Peyer's patch (tissue), 4 donors: ENCODE measurements at places on chromosomes 2 and 18. TPM values are rescaled to one million over a fixed set of nuclear protein-coding genes. Genes with fewer than 3 reads are reported as not detected.

DNA sequence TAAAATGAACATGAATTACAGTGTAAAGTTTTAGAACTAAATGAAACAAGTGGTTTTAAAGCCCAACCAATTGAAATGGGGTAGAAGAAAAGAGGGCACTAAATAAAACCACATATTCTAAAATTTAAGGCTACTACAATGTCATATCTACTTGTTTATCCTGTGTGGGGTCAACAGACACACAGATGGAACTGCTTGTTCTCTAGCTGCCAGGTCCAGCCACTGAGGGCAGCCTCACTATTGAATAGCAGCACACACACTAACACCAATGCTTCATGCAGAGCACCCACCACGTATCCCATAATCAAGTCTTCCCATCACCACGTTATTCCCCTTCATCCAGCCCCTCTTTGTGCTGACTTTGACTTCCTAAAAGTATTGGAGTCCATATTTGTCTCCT lies 88.1 kb downstream of the SPIRE1 start:
- no peaks in the 10 kb centered on the region for H3K36me3 ChIP-seq
- H3K27me3 ChIP-seq = no peaks in the 10 kb centered on the region
- no peak for DNase-seq
- no peak overlapping the region for H3K27ac ChIP-seq
- H3K4me3 ChIP-seq = no peak overlapping the region

DNA sequence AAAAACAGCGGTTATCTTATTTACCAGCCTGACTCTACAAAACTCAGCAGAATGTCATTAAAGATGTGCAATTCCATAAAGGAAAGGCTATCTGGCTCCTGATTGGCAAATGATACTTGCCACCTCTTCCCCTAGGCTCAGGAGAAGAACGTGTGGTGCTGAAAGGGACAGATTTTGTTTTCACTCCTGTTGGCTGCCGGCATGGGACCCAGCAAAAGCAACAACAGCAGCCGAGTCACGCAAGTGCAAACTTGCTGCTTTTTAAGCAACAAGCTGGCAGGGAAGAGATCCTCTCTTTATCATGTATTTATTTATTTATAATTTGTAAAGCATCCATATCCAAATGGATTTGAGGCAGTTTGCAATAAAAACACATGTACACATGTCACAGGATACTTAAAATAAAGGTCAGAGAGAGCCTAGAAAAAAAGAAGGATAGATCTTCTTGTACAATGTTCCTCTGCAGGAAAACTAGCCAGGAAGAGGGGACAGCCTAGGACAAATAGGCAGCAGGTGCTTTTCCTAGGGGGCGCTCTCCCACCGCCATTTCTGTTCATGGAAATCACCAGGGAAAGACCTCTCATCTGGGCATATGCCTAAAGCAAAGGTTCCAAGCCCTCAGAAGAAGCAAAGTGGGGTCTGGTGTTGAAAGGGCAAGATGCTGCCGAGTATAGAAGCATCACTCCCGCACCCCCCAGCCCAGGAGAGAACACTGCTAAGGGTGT lies 799.3 kb downstream of the BCL11A start:
- H3K4me1 ChIP-seq = no peaks in the 10 kb centered on the region
- no peaks in the 10 kb centered on the region for H3K36me3 ChIP-seq
- H3K27me3 ChIP-seq = no peaks in the 10 kb centered on the region
- no peak for DNase-seq
- H3K27ac ChIP-seq = no peak overlapping the region

DNA sequence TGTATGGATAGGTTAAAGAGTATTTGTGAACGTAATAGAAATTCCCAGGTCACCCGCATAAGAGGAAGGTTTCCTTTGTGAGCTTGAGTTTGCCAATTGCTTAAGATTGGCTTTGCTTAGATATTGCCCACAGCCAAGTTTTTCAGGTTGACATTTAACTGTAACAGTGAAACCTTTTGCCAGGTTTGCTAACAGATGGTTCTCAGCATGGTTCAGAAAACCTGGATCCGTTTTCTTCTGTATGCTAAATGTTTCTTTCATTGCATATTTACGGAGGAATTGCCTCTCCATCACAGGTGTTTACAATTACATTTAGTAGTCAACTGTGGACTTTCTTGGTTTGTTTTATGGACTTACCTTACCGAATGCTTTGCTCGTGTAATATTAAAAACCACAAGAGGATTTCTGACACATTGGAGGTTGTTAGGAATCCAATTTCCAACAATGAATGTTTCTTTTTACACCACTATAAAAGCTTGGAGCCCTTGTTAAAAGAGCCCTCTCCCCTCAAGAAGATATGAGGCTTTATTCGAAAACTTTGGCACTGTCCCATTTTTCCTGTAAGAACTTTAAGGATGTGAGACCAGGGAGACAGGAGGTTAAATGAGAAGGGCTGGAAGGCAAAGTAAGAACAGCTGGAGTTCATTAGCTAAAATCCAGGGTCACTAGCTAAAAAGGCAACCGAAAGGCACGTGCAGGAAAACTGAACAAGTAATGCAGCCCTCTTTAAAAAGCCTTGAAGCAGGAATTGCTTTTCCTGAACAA lies 7.8 kb downstream of the CDK15 start:
- H3K36me3 ChIP-seq = no peaks in the 10 kb centered on the region
- no peaks in the 10 kb centered on the region for H3K27me3 ChIP-seq
- H3K27ac ChIP-seq = no peak overlapping the region
- H3K4me1 ChIP-seq = no peaks in the 10 kb centered on the region

The MAPK4 gene
- total RNA-seq = 0.54 TPM

The UGT1A7 gene
- 27.3 TPM for total RNA-seq

- no peak for DNase-seq
- no peaks in the 10 kb centered on the region for H3K36me3 ChIP-seq
- no peak overlapping the region for H3K27ac ChIP-seq
- no peak overlapping the region for H3K4me3 ChIP-seq
- H3K27me3 ChIP-seq = no peaks in the 10 kb centered on the region
Measured at GRCh38 chr2:231682603-231683291, 25.6 kb upstream of the PTMA start.

GRCh38 chr2:48332286-48332685 lies 197.7 kb upstream of the STON1 start:
- H3K36me3 ChIP-seq = no peaks in the 10 kb centered on the region
- no peaks in the 10 kb centered on the region for H3K4me1 ChIP-seq
- no peak overlapping the region for H3K27ac ChIP-seq
- DNase-seq = no peak
- H3K27me3 ChIP-seq = no peaks in the 10 kb centered on the region

The TMEM200C gene
- total RNA-seq = 0.13 TPM

DNA sequence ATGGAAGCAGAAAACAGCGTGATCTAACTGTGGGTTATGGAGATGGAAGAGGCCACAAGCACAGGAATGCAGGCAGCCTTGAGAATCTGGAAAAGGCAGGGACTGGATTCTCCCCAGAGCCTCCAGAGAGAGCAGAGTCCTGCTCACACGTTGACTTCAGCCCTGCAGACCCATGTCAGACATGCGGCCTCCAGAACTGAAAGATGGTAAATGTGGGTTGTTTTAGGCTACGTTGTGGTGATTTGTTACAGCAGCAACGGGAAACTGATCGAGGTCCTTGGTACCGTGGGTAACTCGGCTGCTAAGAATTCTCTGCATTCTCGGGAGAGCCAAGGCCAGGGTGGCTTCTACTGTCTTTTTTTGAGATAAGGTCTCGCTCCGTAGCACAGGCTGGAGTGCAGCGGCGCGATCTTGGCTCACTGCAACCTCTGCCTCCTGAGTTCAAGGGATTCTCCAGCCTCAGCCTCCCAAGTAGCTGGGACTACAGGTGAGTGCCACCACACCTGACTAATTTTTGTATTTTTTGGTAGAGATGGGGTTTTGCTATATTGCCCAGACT lies 97.1 kb downstream of the ACKR3 start:
- no peak overlapping the region for H3K4me3 ChIP-seq
- H3K36me3 ChIP-seq = no peaks in the 10 kb centered on the region
- no peak for DNase-seq

- H3K36me3 ChIP-seq = no peaks in the 10 kb centered on the region
- H3K4me1 ChIP-seq = peaks cover 3% of the 10 kb centered on the region
- H3K27me3 ChIP-seq = no peaks in the 10 kb centered on the region
- H3K27ac ChIP-seq = no peak overlapping the region
- no peak overlapping the region for H3K4me3 ChIP-seq
Measured at GRCh38 chr18:59908799-59909198, 9.0 kb downstream of the PMAIP1 start.

DNA sequence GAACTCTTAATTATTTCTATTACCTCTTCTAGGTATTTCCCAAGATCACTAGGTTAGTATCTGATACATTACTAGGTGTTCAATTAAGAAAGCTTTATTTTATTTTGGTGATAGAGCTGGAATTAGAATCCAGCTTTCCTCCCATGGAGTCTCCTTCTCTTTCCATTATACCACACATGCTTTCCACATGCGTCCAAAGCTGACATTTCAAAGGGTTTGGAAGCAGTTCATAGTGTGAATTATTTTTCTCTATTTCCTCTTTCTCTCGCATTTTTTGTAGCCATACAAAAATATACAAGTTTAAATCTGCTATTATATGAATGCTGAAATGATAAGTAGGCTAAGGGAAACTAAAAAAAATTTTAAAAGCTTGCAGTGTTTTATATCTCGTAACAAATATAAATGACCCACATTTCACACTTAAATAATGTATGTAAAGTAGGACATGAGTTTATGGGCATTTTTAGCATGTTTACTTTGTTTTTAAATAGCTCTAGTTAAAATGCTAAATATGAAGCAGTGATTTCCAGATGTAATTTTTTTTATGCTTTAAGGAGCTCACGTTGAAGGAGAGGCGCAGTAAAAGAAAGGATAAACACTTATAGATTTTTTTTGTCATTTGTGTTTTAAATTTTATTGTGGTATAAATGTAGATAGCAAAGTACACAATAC lies 20.1 kb downstream of the ZC3H6 start:
- no peak for DNase-seq
- H3K27ac ChIP-seq = no peak overlapping the region
- no peaks in the 10 kb centered on the region for H3K36me3 ChIP-seq
- H3K4me3 ChIP-seq = no peak overlapping the region
- no peaks in the 10 kb centered on the region for H3K4me1 ChIP-seq

GRCh38 chr2:26978061-26978596 lies 7.7 kb downstream of the MAPRE3 start:
- no peaks in the 10 kb centered on the region for H3K27me3 ChIP-seq
- DNase-seq = peak; percentile 66
- no peaks in the 10 kb centered on the region for H3K36me3 ChIP-seq
- no peak overlapping the region for H3K4me3 ChIP-seq

DNA sequence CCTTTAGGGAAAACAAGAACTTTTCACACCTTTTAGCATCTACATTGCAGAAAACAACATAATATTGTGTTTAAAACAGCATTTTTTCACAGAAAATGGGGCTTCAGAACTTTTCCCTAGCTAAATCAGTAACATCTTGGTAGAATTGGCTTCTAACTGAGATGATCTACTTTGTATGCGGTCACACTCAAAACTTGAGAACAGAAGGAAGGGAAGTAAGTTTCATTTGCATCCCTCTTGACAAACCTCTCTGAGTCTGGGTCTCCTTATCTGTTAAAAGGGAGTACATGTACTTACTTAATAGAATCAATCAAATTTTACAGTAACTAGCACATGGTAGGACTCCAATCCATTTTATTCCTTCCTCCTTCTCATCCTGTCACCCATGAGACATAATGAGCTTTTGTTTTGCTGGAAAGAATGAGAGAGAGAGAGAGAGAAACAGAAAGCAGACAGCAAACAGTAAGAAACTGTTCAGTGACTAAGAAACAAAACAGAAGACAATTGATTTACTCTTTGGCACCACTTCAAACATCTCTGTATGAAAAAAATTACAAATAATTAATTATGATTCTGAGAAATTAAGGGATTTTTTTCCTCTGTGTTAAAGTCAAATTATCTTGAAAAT lies 387.3 kb downstream of the SATB2 start:
- H3K27me3 ChIP-seq = no peaks in the 10 kb centered on the region
- H3K4me3 ChIP-seq = no peak overlapping the region
- no peak for DNase-seq
- H3K27ac ChIP-seq = no peak overlapping the region
- H3K4me1 ChIP-seq = no peaks in the 10 kb centered on the region

DNA sequence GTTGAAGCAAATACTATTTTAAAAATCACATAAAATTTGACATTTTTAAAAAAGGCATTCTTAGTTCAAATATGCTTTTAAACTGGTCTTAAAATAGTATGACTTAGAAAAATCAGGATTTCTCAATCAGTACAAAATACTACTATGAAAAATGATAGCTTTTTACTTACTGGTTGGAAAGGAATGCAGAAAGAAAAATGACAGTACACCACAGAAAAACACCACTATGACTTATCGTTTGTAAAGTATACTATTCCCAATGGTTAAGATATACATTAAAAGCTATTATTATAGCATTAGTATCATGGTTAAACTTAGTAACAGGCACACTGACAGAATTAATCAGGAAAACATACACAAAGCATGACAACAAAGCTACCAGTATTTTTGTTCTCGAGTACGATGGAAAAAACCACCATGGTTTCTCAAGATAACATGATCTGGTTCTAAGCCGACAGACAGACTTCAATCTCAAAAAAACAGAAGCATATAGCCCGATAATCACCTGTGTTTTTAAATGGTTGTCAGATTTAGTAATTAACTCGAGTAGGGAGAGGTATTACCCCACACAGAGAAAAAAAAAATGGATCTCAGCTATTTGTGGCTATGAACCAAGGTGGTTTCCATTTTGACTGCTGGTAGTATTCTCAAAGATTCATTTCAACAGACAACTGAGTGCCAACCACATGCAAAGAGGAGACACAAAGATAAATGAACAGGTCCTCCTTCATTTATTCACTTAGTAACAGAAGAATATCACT lies 39.1 kb downstream of the CUL3 start:
- DNase-seq = no peak
- no peak overlapping the region for H3K27ac ChIP-seq
- H3K27me3 ChIP-seq = no peaks in the 10 kb centered on the region
- no peaks in the 10 kb centered on the region for H3K36me3 ChIP-seq
- H3K4me1 ChIP-seq = no peaks in the 10 kb centered on the region

DNA sequence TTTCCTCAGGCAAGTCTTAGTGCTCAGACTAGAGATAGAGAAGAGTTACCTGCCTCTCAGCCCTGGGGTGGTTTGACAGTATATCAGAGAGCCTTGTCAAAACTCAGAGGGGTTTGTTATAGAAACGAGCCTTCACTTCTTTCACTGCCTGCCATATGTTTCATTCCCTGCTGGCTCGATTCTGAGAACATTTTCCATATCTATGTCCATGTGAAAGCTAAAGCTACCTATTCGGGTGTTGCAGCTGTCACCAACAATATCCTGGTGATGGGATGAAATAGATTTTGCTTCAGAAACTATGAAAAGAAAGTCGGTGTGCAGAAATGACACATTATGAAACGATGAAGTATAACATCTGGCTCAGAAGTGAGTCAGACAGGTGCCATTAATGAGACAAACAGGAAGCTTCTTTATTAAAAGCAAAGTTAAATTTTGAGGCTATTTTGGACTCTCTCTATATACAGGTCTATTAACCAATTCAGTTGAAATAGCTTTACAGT lies 56.1 kb upstream of the TANK start:
- no peak overlapping the region for H3K4me3 ChIP-seq
- no peak for DNase-seq
- no peaks in the 10 kb centered on the region for H3K36me3 ChIP-seq
- H3K27ac ChIP-seq = no peak overlapping the region
- H3K4me1 ChIP-seq = no peaks in the 10 kb centered on the region
